ENCODE measurements at places on chromosomes 3 and 15.

GRCh38 chr15:85725564-85725963 is 69.2 kb downstream of the KLHL25 start:
- peak; percentile 9 for DNase-seq

DNA sequence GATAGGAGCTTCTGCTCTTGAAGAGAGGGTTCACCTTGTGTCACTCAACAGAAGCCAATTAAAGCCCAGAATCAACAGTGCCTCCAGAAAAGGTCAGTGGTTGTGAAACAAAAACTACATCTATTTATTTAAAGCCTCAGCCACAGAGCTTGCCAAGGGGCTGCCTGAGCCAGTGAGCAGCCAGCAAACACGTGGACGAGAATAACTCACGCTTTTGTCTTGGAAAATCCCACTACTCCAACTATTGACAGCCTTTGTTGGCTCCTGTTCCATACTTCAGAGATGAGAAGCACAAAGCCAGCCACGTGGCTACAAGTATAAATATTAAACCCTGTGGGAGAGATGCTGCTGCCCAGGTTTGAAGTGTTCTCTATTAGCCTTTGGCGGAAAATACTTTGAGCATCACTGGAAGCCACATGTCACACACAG is 10.3 kb downstream of the GPR156 start:
- no peak for DNase-seq

- DNase-seq: no peak
These were observed 171.9 kb downstream of the FAM43A start for GRCh38 chr3:194857469-194858113.

GRCh38 chr15:40008061-40008765 is 30.8 kb downstream of the SRP14 start:
- no peak for DNase-seq

DNA sequence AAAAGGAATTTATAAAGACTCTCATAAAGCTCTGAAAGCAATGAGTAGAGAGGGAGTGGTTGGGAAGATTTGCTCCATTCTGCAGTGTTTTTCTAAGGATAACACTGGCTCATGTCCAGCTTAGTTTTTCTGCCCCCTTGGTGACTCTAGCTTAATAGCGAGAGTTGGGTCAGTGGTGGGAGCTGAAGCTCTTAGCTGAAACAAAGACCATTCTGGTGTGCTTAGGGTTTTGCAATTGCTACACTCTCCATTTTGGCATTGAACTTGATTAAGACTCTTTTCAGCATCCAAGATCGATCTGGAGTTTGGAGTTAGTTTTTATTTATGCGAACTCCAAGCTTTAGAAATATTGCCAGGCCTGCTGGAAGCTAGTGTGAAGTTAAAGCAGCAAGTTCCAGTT is 98.0 kb downstream of the ATG7 start:
- DNase-seq: no peak

- DNase-seq: no peak
These were observed 66.5 kb upstream of the MFGE8 start for GRCh38 chr15:88979674-88980073.

DNA sequence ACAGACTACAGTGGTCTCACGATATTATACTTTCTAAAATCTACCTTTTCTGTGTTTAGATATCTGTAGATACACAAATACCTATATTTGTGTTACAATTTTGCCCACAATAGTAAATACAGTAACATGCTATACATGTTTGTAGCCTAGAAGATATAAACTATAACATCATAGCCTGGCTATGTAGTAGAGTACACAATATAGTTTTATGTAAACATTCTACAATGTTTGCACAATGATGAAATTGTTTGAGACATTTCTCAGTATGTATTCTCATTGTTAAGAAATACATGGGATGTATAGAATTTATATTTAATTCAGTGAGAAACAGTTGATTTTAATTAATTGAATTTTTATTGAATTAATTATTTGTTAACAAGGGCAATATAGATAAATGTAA is 1367.0 kb downstream of the OTOL1 start:
- no peak for DNase-seq

DNA sequence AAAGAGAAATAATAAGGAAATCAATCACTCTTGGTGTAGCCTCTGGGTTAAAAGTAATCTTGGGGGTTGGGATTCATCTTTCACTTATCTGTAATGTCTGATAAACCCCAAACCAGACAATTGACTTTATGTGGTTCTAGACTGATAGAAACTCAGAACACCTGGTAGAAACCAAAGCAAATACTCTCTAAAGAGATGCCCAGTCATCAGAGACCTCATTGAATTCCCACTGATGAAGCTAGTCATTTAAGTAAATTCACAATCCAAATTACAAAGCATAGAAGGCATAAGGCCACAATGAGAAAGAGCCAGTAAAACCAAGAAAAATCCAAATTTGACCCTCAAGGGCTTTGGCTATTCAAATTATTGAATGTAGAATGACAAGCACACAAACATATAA is 250.6 kb downstream of the MBNL1 start:
- no peak for DNase-seq

DNA sequence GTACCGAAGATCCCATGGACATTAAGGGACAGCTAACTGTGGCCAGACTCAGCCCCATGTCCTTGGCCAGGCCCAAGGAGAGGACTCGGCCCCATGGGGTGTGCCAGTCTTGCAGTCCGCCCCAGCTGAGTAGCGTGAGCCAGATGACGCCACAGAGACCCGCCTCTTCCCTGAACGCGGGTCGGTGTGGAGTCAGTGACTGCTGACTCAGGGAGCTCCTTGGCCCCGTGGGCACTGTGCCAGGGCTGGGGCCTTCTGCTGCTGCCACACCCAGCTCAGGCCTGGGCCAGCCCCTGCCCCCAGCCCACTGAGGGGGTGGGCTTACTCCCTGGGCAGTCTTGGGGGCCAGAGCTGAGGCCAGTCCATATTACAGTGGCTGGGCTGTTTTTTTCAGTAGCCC is 52.8 kb downstream of the PLXNA1 start:
- DNase-seq: peak; percentile 88

DNA sequence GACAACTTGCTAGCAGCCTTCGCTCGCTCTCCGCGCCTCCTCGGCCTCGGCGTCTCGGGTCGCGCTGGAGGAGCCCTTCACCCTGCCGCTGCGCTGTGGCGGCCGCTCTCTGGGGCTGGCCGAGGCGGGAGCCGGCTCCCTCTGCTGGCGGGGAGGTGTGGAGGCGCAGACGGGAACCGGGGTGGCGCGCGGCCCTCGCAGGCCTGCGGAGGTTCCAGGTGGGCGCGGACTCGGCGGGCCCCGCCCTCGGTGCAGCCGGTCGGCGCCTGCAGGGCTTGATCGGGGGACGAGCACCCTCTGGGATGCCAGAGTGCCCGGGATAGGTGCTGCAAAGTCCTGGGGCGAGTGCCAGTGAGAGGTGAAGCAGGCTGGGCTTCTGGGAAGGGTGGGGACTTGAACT is 989.9 kb downstream of the ROBO2 start:
- no peak for DNase-seq

Data from AG08395 (cell line).